ENCODE measurements at places on chromosomes 2 and 18.

- DNase-seq, result no peak
Measured at GRCh38 chr2:44169155-44169898, 652 bp downstream of the PPM1B start.

GRCh38 chr18:63157293-63158011 is 162.1 kb downstream of the BCL2 start:
- DNase-seq, result no peak

- DNase-seq, result no peak
Measured at GRCh38 chr18:78123926-78124797, 855.5 kb upstream of the SALL3 start.

DNA sequence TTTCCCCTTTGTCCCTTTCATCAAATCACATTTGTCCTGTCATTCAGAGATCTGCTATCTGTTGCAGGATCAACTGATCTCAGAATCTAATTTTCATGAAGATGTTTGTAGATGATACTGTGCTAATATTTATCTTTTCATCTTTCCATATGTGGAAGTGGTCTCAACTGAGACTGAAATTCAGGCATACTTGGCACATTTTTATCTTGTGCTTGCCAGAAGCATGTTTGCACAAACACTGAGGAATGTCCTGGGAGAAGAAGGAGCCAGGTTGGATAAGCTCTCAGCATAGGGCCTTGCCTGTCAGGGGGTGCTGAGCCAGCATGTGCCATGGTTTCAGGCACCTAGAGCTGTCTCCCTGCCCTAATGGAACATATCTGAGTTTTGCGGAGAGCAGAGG is 24.5 kb upstream of the MMADHC start:
- no peak for DNase-seq

- no peak for DNase-seq
Measured at GRCh38 chr2:172722481-172722880, 13.2 kb upstream of the RAPGEF4 start.

GRCh38 chr18:59631583-59632181 is 65.5 kb downstream of the CCBE1 start:
- DNase-seq, result no peak

- no peak for DNase-seq
Measured at GRCh38 chr2:200253639-200254038, 52.9 kb upstream of the SPATS2L start.

DNA sequence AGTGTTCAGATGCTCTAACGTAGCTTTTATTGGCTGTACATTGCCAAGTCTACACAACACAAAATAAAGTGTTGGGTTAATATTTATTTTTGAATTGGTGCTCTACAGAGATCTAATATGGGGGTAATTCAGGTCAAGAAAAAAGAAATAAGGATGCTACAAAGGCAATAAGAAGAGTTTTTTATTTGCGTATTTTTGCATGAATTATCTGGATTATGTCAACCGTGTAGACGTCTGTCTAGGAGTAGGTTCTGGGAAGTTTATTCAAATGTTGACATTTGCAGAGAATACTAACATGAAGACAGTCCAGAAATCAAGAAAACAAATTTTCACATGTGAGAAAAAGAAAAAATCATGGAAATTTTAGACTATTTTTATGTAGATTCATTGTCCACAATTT is 876.7 kb upstream of the POU3F3 start:
- no peak for DNase-seq

DNA sequence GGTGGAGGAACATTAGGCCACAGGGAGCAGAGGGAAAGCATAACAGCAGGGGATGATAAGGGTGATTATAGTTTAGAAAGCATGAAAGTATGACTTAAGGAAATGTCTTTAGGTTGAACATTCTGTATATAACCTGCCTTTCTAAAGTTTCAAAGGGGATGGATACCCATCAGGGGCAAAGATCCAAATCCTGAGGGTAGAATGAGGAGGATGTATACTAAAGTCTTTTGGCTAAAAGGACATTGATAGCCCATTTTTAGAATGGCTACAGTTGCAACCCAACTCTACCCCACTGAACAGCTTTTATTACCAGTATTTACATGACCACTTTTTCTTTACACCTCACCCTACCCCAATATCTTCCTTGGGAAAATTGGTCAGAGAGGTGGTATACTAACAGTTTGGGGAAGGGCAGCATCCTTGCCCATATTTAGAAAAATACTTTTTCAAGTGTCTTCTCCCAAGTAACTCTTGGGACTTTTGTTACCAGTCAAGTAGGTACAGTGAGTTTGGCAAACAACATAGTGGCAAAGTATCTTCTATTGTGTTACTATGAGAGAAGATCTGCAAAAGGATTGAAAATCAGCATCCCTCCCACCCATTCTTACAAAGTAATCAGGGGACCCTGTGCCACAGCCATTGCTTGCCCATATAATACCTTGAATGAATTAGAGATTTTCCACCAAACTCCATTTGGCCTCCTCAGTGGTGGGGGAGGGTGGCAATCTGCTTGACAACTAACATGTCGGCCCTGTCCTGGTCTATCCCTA is 8.3 kb downstream of the MAT2A start:
- DNase-seq, result no peak

DNA sequence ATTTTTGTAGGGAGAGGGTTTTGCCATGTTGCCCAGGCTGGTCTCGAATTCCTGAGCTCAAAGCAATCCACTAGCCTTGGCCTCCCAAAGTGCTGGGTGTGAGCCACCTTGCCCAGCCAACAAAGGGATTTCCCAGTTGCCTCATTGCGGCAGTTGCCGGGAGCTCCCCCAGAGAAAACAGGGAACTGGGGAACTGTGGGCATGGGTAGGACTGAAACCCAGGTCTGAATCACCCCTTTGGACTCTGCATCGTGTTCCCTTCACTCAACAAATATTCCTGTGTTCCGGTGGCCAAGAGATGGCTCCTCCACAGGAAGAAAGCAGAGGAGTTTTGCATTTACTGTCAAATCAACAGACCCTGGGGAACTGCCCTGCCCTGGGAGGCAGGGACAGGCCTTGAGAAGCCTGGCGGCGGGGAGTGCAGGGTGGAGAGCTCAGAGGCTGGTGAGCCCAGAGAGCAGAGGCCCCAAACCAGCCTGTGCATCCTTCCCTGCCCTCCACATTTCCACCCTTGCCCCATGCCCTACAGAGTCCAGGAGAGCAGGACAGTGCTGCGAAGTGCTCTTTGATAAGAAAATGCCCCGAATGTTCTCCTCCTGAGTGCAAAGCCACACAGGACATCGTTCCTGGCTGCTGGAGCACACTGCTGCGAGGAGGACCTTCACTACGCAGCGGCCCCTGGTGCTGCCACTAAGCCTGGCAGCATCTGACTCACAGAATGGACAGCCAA is 24.9 kb downstream of the MYO7B start:
- no peak for DNase-seq

GRCh38 chr2:144324446-144325045 is 195.4 kb downstream of the ZEB2 start:
- no peak for DNase-seq

GRCh38 chr2:240437551-240437860 is 2.0 kb downstream of the GPC1 start:
- no peak for DNase-seq

- DNase-seq, result no peak
Measured at GRCh38 chr2:26574066-26574899, 66.9 kb downstream of the CIB4 start.

DNA sequence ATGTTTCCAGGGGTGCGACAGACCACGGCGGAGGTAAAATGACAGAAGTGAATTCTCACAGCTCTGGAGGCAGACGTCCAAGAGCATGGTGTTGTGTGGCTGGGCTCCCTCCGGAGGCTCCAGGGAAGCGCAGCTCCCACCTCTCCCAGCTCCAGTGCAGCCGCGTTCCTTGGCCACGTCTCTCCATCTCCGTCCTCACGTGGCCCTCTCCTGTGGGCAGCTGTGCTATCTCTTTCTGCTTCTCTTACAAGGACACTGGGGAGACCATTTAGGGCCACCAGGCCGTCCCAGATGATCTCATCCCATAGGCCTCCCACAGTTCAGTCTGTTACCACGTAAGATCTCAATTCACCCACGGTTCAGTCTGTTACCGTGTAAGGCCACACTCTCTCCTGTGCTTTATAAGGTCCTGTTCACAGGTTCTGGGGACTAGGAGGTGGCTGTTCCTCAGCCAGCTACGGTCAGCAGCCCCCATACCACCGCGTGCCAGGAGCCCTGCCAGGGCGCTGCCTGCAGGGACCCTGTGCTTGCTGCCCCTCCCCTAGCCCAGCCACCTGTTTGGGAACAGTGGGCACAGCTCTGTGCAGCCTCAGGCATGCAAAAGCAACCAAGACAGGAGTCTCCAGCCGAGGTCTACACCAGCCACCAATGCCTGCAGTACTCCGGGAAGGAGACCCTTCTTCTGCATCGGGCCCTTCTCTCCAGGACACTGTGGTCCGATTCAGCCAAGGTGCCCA is 2.9 kb upstream of the MAB21L4 start:
- no peak for DNase-seq

- DNase-seq, result no peak
Measured at GRCh38 chr18:48735681-48736255, 196.9 kb downstream of the CTIF start.

DNA sequence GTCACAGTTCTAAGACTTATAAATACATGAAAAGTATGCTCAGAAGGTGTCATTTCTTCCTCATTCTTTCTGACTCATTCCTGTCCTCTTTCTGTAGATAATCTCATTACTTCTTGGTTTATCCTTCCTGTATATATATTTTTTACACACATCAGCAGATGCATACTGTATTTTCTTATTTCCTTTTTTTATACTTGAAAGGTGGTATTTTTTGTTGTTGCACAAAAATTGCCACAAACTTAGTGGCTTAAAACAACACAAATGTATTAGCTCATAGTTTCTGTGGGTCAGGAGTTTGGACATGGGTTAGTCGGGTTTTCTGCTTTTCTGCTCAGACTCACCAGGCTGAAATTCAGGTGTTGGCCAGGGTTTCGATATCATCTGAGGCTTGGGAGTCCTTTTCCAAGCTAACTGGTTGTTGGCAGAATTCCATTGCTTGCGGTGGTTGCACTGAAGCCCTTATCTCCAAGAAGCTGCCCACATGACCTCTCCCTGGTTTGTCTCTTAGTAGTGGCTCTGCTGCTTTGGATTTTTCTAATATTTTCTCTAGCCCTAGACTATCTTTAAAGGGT is 162.6 kb downstream of the FMNL2 start:
- DNase-seq, result no peak

- DNase-seq, result no peak
Measured at GRCh38 chr2:217611626-217612127, 391.1 kb downstream of the TNS1 start.

DNA sequence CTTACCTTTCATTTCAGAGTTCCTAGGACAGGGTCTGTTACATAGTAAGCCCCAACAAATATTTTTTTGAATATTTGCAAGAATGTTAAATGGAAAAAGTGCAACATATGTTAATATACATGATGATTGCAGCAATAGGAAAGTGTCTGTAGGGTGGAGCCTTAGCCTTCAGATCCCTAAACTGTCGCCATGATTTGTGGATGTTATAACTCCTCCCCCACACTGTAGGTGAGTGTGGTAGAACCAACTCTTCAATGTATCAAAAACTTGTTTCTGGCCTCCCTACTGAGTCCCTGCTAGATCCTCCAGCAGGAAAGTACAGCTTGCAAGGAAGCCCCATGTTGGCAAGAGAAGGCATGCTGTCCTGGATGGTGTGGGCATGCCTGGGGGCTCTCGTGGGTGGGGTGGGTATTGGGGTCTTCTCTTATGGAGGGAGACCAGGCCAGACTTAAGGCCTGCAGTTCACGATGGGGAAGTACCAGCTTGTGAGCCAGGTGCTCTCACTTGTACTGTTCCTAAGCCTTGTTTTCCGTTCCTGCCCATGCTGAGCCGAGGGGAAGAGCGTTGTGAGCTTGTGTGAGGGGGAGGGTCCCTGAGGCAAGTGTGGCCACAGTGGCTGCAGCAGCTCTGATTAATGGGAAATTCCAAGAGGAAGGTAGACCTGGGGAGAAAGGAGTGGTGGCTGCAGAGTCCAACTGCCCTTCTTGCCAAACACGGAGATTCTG is 11.4 kb downstream of the FHOD3 start:
- no peak for DNase-seq

DNA sequence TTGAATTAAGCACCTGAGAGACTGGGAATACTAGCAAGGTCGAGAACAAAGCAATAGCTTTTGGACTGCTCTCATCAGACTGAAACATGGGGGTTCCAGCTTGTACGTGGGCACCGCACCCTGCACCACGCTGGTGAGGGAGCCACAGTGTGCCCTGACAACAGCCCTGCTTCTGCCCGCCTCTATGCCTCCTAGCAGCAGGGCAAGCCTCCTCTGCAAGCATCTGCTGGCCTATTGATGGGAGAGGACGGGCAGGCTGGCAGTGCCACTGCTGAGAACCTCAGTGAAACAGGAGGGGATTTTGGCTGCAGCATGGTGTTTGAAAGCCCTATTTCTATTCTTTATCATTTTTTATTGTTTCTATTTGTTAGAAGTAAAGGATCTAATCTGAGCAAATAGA is 146.1 kb upstream of the OTOS start:
- DNase-seq, result no peak

GRCh38 chr2:20692081-20692480 is 25.1 kb downstream of the GDF7 start:
- DNase-seq, result no peak

GRCh38 chr2:80363330-80363729 is 58.8 kb upstream of the LRRTM1 start:
- DNase-seq, result no peak

DNA sequence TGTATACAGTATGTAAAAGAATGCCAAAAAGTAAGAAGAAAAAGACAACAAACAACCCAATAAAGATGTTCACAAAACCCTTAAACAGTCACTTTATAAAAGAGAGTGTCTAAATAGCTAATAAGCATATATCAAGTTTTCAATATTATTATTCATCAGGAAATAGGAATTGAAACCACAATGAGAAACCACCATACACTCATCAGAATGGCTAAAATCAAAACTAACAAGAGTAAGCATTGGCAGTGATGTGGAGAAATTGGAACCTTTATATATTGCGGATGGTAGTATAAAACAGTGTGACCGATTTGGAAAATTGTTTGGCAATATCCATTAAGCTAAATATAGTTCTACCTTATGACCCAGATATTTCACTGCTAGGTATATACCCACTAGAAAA is 20.5 kb upstream of the TGFA start:
- no peak for DNase-seq

DNA sequence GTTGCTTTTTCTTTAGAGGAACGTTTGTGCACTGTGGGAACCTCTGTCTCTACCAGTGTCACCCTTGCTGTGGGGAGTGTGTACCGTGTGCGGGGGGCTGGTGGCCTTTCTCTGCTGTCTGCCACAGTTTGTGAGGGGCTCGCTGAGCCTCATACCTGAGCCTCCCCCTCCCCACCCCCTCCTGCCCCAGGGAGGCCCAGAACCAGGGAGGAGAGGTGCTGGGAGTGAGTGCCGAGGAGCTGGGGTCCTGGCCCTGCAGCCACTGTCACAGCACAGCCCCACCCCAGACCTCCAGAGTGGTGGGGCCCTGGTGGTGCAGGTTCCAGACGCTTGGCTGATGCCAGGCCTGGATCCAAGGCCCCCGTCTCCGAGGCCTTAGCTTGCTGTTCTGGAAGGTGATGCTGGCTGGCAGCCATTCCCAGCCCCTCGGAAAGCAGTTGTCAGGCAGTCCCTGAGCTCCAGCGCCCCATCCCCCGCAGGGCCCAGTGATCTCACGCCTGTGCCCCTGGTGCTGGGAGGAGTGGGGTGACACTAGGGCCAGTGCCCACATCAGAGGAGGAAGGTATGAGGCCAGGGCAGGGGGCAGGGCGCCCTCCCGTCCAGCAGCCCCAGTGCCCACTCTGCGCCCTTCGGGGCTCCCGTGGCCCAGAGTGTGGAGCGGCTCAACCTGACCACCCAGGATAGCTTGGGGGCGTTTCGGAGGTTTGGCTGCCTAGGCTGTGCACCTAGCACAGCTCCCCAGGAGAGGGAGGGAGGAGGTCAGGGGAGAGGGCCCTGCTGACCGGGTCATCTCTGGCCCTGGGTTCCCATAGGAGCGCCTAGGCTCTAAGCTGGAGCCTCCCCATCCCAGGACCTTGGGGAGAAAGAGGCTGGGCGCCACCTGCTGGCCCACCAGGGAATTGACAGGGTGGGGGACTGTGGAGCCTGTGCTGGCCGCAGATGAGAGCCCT is 53.0 kb upstream of the ALPP start:
- DNase-seq, result no peak
